ENCODE measurements at places on chromosomes 6 and 20.

DNA sequence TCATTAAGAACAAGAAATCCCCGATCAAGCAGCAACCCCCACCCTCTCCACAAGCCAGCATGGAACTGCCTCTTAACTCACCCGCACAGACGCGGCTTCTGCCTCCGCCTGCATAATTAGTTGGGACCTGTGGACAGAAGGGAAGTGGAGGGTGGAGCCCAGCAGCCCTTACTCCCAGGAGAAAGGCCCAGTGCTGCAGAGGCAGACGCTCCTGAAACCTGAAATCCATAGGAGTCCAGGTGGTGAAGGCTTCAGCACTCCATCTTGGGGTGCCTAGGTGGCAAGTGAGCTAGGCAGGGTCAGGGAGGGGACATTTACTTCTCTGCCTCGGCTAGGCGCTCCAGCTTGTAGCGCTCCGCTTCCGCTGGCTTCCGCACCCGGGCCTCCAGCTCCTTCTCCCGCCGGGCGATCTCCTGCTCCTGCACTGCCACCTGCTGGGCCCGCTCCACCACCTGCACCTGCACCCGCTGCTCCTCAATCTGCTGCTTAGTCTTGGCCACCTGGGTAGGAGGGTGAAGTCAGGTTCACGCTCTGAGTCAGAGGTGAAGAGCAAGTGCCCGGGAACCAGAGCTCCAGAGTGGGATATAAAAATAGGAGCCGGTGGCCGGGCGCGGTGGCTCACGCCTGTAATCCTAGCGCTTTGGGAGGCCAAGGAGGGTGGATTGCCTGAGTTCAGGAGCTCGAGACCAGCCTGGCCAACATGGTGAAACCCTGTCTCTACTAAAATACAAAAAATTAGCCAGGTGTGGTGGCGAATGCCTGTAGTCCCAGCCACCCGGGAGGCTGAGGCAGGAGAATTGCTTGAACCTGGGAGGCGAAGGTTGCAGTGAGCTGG lies 10.7 kb downstream of the TUBB start:
- peak; percentile 88 for DNase-seq

DNA sequence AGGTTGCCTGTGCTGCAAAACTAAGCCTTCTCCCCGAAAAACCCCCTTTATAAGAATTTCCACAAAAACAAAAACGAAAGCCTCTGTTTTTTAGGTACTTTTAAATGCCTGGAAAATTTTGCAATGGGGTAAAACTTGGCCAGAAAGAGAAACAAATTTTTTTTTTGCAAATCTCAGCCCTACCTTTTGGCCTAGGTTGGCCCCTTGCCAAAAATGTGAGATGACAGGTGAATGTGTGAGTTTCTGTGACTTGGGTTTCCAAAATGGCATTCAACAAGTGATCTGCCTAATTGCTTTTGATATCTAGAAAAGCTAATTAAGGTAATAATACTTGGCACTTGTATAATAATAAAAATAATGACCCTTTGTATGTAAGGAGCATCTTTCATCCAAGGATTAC lies 48.4 kb downstream of the MAFB start:
- DNase-seq, result no peak

- DNase-seq, result no peak
These were observed 539.2 kb downstream of the MEI4 start for GRCh38 chr6:78192057-78192456.

DNA sequence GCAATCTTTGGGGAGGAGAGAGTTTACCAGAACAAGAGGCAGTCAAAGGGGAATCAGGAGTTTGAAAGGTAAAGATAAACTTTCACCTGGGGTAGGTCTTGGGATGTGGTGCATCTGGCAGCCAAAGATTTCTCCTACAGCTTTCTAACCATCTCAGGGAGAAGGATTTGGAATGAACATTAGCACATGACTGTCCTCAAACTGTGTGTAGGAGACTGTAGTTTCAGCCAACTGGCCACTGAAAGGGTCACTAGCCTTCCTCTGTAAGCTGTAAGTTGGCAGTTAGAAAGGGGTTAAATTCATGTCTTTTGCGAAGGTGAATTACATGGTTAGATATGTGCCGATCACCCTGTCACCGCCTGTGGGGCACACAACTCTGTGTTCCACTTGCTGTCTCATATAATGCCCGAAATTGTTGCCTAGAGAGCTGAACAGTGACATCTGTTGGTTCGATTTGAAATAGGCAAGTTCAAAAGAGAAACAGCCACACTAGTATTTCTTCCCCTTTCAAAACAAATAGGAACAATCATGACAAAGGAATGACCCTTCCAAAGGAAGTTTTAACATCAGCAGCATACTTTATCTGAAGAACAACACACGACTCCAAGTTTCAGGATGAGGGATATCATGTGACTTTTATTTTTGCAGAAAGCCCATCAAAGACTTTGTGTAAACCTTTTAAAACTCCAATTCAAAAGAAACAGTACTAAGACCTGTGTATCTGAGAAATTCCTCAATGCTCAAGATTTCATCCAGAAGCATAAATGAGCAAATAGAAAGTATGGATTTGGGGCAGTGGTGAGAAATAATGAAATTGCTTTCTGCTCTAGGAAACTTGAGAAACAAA lies 1.1 kb upstream of the OPN5 start:
- peak; percentile 65 for DNase-seq

GRCh38 chr6:158142789-158143188 lies 25.3 kb downstream of the SERAC1 start:
- no peak for DNase-seq

- DNase-seq, result no peak
These were observed 100.9 kb downstream of the ZDHHC14 start for GRCh38 chr6:157481865-157482249.

All from activated CD4-positive, alpha-beta T cell treated with anti-CD3 and anti-CD28 coated beads, Interleukin-2, Interleukin-4, amounts not matched to agents 100 ng/mL and 50 ng/mL, durations not matched to agents 16 hours and 8 hours (primary cell).